ENCODE measurements at places on chromosomes 4 and X.

GRCh38 chr4:95217197-95217596 is 331.6 kb downstream of the UNC5C start:
- no peak for DNase-seq

GRCh38 chr4:176443646-176444409 is 124.1 kb downstream of the SPCS3 start:
- no peak for DNase-seq

GRCh38 chrX:1507511-1508463 is 29.2 kb downstream of the P2RY8 start:
- peak; percentile 58 for DNase-seq

- no peak for DNase-seq
These were observed 568 bp downstream of the MAGEC1 start for GRCh38 chrX:141904262-141904661.

GRCh38 chr4:182513587-182514291 is 270.5 kb downstream of the TENM3 start:
- DNase-seq: no peak

DNA sequence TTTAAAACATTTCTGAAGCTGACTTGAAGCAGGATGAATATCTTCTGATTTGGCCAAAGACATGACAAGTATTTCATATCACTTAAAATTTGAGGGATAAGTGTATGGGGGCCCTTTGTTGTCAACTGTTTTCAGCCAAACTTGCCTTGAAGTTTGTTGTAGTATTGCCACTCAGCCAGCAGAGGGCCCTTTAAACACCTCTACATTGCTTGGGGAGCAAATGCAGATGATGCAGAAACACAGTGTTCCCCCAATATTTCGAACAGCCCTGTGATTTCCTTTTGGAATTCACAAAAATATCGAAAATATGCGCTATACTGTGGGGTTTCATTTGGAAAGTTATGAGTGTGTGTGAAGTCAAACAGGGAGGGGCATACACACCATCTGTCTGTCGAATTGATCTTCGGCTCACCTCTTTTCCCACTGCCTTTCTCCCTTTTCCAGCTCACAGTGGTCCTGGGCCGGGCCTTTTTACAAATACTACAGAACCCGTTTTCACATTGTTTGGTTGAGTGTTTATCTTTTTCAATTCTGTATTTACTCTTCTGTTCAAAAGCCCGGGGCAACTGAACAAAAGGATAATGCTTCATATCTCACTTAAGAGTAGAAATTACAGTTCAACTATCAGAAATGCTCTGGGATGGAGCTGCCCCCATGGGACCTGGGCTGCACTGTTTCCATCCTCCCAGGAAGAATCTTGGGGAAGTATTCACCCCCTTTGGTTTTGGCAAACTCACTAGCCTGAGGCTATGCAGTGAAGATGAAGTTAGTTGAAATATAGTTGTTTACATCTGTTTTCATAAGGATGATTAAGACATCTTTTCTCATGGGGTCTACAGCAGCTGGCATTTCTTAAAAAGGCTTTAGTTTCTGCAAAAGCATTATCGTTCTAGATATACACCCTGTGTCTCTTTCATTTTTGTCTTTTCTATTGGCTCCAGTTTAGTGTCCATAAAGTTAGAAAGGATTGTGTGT is 137.6 kb downstream of the EGF start:
- no peak for DNase-seq

Measured in ascending aorta (tissue), 2 donors.